ENCODE measurements at places on chromosomes 2 and 18.
A peak's percentile ranks its signal among the peaks of the same experiment; 100 is the strongest.

GRCh38 chr2:8094526-8094925 lies 587.3 kb upstream of the ID2 start:
- DNase-seq, result no peak

DNA sequence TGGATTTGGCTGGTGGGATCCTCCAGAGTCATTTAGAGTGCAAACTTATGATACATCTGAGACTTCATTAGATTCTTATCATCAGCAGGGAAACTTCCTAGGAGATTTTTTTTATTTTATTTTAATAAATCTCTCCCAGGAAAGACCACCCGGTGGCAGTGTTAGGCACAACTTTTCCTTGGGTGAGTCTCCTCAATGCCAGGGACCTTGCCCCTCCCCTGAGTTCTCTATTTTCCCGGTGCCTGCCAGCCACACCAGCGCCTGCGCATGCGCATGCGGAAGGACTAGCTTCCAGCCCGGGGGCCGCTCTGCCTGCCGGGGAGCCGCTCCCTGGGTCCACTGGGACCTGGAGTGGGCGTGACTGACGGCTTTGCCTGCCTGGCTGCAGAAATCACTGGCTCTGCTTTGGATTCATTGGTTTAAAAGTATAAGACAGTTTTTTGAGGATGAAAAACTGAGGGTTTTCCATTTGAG lies 86.6 kb downstream of the TMEM182 start:
- DNase-seq, result peak; percentile 29

DNA sequence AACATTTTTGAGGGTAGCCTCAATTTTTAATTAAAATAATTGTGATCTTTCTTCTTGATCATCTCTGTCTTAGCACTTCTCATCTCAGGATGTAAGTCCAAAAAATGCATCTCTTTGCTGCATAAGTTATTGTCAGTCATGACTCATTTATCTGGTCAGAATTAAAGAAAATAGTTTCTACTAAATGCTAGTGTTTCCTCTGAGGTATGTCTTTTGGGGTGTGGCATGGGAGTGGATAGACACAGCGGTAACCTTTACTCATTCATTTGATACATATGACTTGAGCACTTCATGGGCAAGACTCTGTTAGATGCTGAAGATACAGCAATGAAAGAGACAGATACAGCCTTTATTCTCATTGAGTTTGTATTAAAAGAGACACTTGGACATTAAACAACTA lies 284.7 kb downstream of the IRS1 start:
- DNase-seq, result no peak

GRCh38 chr2:127392828-127393578 lies 5.2 kb upstream of the MAP3K2 start:
- no peak for DNase-seq

GRCh38 chr2:168643979-168644378 lies 158.5 kb upstream of the NOSTRIN start:
- no peak for DNase-seq

GRCh38 chr2:203777030-203777429 lies 70.6 kb downstream of the CD28 start:
- no peak for DNase-seq

- DNase-seq, result no peak
These were observed 161.1 kb downstream of the GFPT1 start for GRCh38 chr2:69225933-69226332.

DNA sequence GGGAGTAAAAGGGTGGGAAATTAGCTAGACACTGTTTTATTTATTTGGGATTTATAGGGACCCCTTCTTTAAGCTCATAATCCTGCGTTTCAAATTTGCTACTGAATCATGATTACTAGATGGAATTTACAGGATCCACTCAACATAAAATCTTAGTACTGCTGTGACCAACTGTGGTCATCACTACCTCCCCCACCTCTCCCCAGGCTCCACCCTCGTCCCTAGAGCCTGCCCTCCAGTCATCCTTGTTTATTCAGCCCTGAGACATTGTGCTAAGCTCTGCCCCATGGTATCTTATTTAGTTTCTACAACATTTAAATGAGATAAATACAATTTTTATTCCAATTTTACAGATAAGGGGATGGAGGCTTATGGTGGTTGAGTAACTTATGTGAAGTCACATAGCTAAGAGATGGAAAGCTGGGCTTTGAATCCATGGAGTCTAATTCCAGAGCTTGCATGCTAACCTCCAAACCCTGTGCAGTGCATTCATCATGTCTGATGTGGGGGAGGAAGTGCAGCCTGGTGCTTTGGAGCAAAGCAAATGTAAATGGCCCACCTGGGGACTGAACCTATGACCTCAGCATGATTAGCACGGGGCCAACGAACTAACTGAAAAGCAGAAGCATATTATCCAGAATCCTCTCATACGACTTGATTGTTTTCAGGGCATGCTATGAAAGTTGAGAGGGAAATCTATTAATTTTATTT lies 502.4 kb downstream of the TMEM182 start:
- no peak for DNase-seq

- DNase-seq, result no peak
These were observed 40.0 kb downstream of the TEX44 start for GRCh38 chr2:231632559-231633142.

GRCh38 chr2:172845028-172845630 lies 109.5 kb downstream of the RAPGEF4 start:
- DNase-seq, result no peak

GRCh38 chr18:48646976-48647375 lies 108.1 kb downstream of the CTIF start:
- DNase-seq, result no peak

- no peak for DNase-seq
These were observed 825 bp upstream of the SCYGR1 start for GRCh38 chr2:227388537-227389011.

GRCh38 chr2:113724010-113724409 lies 32.4 kb downstream of the SLC35F5 start:
- no peak for DNase-seq

GRCh38 chr2:205427112-205427511 lies 255.2 kb upstream of the NRP2 start:
- DNase-seq, result no peak

DNA sequence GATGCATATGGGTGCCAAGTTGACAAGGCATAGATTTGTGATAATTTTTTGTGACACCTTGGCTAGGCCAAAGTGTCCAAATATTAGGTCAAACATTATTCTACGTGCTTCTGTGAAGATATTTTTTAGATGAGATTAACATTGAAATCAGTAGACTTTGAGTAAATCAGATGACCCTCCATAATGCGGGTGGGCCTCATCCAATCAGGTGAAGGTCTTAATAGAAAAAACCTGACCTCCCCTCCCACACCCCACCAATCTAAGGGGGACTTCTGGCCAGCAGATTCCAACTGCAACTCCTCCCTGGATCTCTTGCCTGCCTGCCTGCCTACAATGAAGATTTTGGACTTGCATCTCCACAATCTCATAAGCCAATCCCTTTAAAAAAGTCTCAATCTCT lies 118.8 kb upstream of the LMAN1 start:
- DNase-seq, result no peak

DNA sequence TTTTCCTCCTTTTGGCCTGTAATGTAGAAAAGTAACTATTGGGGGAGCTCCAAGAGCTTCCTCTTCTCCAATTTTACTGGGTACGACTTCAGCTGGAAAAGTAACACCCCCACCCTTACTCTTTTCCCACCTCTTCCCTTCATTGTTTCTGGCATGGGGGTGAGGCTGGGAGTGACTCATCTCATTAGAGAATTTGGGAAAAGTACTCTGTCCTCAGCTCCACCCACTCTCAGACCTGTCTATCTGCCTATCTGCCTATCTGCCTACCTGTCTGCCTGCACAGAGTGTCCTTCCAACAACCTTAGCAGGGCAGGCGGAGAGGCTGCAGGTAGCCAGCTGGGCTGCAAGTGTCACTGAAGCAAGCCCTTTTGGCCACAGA lies 93.6 kb downstream of the EPHA4 start:
- DNase-seq, result no peak

GRCh38 chr2:41728788-41729338 lies 319.0 kb upstream of the PKDCC start:
- no peak for DNase-seq

DNA sequence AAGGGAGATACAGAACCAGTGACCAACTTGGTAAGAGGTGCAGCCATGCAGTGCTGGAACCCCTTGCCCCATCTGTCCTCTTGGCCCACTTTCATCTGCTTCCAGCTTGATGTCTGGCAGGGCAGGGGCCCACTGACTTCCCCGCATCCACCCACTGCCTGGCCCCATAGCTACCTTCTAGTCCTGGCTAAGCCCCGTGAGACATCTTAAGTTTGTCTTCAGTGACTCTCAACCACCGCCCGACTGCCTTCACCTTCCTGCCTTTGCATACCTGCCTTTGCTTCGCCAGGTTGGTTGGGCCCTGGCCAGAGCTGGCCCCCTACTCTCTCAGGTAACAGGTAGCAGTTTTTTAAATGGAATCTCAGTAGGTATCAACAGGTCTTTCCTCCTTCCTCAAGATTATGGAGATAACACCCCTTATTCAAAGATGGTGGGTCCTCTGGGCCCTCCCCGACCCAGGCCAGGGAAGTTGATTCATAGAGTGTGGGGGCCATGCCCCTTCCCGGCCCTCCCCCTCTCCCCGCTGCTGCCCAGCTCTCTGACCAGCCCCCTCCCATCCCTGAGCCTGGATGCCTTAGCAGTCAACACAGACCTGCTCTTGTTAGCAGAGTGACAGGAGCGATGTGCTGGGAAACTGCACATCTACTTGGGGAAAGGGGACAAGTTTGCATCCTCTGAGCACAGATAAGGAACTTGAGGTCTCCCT lies 2.8 kb downstream of the ARID5A start:
- DNase-seq, result no peak

DNA sequence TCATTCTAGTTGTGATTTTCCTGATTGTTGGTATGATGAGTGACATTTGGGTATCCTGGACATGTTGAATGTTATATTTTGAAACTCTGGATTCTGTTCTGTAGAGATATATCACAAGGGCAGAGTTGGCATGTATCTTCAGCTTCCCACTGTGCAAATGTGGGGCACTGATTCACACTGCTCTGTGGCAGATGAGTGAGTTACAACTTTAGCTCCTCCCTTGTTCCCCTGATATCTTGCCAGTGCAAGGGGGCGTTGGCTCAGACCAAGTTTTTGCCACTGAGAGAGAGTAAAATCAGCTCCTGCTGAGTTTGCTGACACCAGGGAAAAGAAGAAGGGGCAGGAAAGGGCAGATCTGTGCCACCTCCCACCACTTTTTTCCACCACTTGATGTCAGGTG lies 199.6 kb upstream of the MMADHC start:
- no peak for DNase-seq

DNA sequence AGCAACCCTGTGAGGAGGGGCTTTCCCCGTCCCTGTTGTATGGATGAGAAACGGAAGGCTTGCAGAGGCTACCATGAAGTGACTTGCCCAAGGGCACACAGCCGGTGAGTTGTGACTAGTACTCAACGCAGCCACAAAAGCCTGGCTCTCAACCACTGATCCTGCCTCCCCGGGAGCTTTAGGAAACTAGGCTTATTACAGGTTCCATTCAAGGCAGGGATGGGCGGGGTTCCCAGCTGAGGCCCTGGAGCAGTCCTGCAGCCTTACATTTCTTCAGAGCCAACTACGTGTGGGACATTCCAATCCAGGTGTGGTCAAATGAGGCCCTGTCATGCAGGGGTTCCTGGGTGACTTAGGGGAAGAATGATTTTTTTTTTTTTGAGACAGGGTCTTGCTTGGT lies 59.6 kb downstream of the MEX3C start:
- DNase-seq, result no peak

DNA sequence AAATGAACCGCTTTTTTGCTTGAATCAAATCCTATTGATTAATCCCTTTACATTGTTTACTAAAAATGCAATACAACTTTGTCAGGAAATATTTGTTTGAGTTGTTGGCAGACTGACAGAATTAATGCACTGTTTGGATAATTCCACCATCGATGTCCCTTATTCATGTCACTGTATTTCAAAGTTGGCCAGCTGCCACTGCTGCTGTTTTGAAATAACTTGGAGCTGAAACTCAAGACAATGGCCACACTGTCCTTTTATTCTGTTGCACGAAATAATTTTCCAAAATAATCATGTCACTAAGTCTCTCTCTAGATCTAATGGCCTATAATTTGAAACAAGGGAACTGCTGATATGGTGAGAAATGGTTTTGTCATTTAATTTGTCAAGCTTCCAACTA lies 55.2 kb upstream of the PAX3 start:
- DNase-seq, result no peak

- no peak for DNase-seq
These were observed 282.0 kb downstream of the DPP10 start for GRCh38 chr2:114724454-114724853.

DNA sequence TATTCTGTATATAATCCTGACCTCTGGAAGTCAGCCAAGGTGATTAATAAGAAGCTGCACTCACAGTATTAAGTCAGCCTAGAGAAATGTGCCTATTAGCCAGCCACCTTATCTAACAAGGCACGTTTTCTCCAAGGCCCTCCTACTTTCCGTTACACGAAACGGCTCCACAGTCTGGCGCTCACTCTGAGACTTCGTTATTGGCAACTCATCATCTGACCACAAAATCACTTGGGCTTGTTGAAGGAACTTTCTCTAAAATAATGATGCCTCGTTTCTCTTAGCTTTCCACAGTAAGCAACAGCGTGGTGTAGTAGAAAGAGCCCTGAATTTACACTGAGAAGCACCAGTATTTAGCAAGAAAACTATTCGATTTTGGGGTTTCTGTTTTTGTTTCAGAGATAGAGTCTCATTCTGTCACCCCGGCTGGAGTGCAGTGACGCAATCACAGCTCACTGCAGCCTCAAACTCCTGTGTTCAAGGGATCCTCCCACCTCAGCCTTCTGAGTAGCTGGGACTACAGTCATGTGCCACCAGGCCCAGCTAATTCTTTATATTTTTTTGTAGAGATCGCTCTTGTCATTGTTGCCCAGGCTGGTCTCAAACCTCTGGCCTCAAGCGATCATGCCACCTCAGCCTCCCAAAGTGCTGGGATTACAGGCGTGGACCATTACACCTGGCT lies 53.6 kb upstream of the SLC14A1 start:
- peak; percentile 70 for DNase-seq

DNA sequence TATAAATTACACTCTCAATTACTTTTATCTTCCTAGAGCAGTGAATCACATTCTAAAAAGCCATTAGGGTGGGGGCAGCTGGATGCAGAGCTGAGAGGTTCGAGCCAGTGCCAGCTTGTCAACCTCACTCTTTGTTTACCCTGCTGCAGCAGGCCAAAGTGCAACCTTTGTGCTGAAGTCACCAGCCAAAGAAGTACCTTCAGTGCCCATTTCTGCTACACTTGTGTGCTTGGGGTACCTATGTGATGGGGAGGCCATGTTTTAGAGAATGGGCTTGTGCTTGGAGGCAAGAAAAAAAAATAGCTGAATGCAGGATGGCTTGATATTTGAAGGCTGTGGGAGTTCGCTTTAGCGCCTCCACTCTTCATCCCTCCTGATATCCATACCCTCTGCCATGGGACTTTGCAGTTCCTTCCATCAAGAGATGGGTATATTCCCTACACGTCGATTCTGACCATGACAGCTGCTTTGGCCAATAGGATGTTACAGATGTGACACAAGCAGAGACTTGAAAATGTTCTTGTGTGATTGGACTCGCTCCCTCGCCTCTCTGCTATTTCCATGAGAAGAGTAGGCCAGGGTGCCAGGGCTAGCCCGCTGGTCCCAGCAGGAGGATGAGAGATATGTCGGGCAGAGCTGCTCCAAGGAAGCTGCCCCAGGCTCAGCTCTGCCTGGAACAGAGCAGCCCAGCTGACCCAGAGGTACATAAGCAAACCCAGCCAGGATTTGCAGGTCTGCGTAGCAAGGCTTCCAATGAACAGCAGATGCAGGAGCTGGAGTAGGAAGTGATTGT lies 12.7 kb upstream of the FZD5 start:
- no peak for DNase-seq
